Urinary bladder (tissue), 4 donors: ENCODE measurements at places on chromosomes 2 and 18. TPM values are rescaled to one million over a fixed set of nuclear protein-coding genes. Genes with fewer than 3 reads are reported as not detected.

DNA sequence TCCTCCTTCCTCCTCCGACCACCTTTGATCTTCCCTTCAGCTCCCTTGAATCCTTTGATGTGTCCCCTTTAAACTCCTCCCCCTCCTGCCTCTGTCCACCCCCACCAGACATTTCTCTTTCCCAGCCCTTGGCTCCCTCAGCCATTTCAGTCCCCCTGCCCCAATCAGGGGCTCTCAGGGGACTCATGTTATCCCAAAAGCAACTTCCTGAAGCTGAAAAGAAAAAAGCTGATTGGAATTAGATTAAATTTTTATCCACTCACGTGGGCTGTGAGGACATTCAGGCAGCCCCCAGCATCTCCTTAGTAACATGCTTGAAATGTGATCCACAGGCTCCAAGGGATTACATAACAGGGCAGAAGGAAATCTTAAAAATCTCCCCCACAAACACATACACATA is 81.3 kb downstream of the NEURL3 start:
- no peak for DNase-seq

DNA sequence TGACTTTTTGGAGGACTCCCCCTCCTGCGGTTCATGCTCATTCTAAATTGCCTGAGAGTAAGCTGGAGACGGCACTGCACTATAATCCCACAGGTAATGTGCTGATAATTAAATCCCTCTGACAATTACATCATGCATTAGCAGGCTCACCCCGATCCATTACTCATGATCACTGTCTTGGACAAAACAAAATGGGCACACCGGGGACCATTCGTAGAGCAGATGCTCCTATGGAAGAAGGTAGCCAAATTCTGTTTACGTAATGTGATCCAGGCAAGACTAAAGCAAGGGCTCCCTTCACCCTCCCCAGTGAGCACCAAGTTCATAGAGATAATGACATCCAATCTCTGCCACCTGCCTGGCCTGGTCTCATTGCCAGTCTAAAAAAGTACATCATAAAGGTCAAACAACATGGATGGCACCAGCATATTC is 657.1 kb upstream of the SOX11 start:
- no peak for DNase-seq

DNA sequence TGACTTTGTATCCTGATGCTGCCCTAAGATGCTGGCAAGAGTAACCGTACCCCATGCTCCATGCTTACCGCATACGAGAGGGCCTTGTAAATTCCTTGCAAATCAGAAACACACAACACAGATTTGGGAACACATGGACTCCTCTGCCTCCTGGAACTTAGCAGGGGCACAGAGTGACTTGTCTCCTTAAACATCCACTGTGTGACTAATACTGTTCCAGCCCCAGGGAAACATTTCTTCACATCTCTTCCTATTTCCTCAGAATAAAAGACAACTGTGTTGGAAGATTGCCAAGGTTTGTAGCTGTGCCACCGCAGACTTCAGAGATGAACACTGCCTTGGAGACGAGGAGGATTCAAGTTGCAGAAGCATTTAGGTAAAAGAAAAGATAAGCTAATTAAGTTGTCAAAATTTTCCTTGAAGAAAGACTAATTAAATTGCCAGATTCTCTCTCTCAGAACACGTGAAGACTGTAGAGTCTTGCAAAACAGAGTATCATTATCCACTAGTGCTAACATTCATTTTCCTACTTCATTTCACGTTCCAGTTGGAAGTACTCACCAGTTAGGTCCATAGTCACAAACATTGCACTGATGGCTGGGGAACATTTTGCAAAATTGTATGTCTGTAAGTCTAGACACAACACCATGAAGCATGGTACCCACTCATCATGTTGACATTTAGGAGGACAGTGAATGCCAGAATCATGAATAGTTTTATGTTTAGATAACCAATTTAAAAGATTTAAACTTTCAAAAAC is 188.8 kb downstream of the TSN start:
- DNase-seq: no peak

- no peak for DNase-seq
Measured at GRCh38 chr2:170744248-170745002, 25.8 kb upstream of the ERICH2 start.

GRCh38 chr18:54247511-54248175 is 21.7 kb upstream of the POLI start:
- DNase-seq: no peak

DNA sequence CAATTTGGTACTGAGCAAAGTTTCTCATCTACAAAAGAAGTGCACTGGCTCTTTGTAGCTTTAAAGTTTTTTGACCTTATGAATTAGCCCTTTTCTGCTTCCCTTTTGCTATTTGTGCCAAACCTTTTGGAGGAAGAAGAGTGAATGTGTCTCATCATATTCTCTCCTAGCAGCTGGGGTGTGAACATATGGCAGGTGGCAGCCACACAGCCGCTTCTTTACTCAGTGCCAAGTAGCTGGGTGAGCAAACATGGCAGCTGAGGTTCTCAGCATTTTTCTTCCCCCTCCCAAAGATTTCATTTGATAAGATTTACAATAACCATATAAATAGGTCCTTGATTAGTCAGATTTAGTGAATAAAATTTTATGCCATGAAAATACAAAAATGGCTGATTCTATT is 46.7 kb upstream of the STK17B start:
- DNase-seq: no peak

DNA sequence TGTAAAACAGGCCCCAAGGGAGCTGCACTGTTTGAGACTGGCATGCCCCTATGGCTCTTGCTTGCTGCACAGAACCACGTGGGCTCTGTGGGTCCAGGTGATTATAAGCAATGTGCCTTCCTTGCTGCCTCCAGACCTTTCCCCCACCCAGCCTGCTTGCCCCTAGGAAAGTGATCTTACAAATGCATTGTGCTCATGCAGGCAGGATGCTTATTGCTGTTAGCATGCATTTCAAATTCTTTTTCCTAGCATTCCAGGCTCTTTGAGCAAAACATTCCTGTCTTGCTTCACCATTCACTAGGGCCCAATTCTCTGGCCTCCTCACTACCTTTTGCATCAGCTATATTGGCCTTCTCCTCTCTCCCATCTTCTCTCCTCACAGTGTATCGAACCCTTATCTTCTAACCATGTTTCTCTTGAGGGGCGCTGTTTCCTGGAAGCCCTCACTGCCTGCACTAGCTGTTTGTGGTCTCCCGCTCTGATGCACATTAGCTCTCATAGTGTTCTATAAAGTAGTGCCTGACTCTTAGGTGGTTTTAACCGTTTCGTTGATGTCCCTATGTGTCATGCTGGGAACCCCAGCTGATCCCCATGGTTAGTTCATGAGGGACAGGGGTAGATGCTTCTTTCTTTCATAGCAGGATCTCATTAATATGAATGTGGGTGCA is 152.9 kb upstream of the EPAS1 start:
- DNase-seq: no peak

DNA sequence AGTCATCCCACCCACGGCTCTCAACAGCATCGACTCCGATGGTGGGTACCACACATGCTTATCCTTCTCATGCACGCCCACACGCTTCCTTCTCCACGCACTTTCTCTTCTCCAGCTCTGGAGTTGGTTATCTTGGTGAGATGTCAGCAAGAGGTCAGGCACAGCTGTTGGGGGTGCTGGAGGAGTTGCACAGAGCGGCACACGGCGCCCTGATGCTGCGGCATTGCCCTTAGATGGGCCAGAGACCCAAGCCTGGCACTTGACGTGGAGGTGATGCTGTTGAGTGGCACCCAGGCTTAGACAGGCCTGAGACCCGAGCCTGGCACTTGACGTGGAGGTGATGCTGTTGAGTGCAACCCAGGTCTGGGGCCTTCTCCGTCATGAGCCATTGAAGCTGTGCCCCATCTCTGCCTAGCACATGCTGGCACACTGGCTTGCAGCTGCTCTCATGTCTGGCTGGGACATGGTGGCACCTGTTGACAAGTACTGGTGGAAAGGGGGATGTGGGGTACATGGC is 83.2 kb downstream of the DGKD start:
- no peak for DNase-seq

DNA sequence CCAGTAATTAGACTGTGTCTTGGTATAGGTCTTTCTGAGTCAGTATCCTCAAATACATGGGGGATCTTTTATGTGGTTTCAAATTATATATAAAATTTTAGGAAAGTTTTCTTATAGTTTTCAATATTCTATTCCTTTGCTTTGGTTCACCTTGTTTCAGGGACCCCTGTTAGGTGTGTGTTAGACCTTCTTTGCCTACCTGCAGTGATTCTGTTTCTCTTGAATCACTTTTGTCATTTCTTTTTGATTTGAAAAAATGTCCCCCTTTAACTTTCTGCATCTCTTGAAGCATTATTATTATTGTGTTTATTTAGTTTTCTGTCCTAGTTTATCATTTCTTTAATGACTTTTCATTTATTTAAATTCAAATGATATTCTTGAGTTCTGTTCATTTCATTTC is 98.7 kb downstream of the FHOD3 start:
- no peak for DNase-seq

GRCh38 chr2:237202288-237203030 is 116.8 kb downstream of the COPS8 start:
- no peak for DNase-seq

- no peak for DNase-seq
Measured at GRCh38 chr2:88078643-88079172, 11.1 kb downstream of the SMYD1 start.

GRCh38 chr18:22933966-22934423 is 867 bp downstream of the RBBP8 start:
- DNase-seq: no peak

GRCh38 chr2:28445448-28446258 is 50.2 kb upstream of the PLB1 start:
- no peak for DNase-seq

GRCh38 chr2:71783215-71783614 is 329.9 kb downstream of the DYSF start:
- no peak for DNase-seq

GRCh38 chr2:85886141-85886540 is 2.6 kb downstream of the ST3GAL5 start:
- no peak for DNase-seq

GRCh38 chr18:6120820-6121279 is 225.5 kb upstream of the TMEM200C start:
- no peak for DNase-seq

DNA sequence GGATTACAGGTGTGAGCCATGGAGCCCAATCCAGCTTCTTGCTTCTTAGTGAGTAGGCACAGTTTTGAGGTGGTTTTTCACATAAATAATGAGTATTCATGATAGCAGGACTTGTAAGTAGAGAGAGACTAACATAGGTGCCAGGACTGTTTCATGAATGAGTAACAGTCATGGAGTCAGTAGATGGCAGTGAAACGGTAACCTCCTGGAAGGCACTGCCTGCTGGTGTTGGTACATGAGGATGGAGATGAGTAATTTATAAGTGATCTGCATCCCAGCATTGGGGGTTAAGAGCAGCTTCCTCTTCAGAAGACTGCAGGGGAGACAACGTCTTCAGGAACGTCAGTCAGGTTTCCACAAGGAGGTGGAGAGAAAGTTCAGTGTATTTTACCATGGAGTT is 143.8 kb downstream of the HAUS1 start:
- no peak for DNase-seq

DNA sequence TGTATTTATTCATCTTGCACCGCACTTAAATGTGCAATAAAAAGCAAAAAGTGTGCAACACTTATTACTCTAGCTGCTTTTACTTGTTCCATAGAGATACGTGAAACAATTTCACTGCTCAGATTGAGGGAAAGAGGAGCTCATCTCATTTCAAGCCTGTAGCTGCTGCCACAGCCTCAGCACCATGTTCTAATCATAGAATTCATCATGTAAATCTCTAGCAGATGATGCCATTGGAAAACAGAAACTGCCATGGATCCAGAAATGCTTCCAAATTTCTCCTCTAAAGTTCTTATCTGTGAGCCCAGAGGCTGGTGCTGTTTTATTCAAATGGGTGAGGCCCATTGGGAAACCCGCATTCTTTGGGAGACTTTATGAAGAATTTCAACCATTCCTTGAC is 2.0 kb downstream of the CDC42EP3 start:
- no peak for DNase-seq

- DNase-seq: no peak
Measured at GRCh38 chr2:203660465-203660864, 46.0 kb upstream of the CD28 start.

DNA sequence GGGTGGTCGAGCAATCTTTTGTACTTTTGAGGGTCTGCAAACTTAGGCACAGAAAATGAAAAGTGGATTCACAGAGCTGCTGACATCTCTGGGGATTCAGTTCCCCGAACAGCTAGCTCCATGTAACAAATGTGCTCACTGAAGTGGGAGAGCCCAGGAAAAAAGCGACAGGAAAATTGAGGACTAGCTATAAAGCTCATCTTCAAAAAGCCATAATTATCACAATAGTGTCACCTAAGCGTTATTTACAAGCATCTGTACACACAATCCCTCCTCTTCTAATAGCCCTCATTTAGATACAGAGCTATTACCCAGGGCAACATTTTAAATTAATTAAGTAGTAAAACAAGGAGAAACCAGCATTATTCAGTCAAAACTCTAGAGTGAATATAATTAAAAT is 36.1 kb downstream of the RNF152 start:
- no peak for DNase-seq

DNA sequence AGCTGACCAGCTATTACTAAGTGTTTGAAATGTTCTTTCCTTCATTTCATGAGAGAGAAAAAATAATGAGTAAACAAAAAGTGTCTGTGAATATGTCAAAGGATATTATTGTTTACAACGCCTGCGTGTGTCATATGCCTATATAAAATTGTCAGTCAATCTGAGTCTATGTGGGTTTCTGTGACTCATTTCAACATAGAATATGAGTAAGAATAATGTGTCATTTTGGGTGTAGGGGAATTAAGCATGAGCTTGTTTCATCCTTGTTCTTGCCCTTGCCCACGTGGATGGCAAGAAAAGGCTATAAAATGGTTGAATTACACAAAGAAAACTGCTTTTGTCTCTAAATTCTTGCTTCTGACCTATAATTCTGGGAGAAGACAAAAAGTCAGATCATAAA is 466.0 kb downstream of the PTH2R start:
- DNase-seq: no peak

- DNase-seq: no peak
Measured at GRCh38 chr2:36329251-36329650, 26.3 kb upstream of the CRIM1 start.

DNA sequence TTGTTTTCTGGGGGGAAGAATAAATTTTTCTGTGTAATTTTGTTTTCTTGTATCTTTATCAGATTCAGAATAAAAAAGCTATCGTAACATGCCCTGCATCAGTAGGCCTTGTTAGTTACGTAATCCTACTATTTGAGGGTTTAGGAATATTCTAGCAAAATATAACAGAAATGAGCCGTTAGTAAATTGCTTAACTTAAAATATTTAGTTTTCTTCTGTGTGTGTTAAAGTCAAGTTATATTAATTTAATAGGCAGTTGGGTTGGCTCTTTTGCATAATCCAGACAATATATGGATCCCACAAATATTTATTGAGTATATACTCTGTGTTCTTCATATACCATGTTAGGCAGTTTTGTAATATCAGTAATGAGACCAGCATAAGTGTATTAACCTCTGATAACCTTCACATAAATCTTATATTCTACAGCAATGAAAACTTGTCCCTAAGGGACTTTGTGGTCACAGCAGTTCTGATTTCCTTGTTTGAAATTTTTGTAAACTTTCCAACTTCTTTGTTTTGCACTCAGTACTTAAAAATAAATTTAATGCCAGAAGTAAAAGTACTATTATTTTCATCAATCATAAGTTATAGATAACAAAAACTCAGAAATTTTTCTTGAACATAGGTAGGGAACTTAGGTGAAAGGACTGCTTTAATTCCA is 151.9 kb downstream of the FMNL2 start:
- DNase-seq: no peak

The IL18RAP gene
- total RNA-seq: 0.79 TPM

The C2orf80 gene
- 0.37 TPM for total RNA-seq

The HAAO gene
- 10.6 TPM for total RNA-seq

The C2orf15 gene
- 1.5 TPM for total RNA-seq
